Activated CD8-positive, alpha-beta T cell treated with anti-CD3 and anti-CD28 coated beads for 36 hours (primary cell): ENCODE measurements at places on chromosomes 3 and 15.

DNA sequence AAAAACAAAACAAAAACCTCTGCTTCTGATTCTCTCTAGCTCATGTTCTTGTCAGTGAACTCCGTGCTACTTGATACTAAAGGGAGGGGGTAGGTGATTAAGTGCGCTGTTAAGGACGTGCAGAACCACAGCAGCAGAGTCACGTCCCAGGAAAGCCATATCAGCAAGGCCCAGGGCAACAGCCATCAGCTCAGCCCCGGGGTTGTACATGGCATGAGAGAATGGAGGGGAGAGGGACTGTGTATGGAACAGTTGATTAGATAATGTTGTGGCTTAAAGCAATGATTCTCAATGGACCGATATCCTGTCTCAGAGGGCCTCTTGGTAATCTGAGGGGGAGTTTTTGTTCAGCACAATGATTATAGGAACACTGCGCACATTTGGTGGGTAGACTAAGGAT, 27.6 kb downstream of the C2CD4A start:
- DNase-seq: no peak

- no peak for DNase-seq
Measured at GRCh38 chr15:69154078-69154477, 6.4 kb upstream of the GLCE start.

DNA sequence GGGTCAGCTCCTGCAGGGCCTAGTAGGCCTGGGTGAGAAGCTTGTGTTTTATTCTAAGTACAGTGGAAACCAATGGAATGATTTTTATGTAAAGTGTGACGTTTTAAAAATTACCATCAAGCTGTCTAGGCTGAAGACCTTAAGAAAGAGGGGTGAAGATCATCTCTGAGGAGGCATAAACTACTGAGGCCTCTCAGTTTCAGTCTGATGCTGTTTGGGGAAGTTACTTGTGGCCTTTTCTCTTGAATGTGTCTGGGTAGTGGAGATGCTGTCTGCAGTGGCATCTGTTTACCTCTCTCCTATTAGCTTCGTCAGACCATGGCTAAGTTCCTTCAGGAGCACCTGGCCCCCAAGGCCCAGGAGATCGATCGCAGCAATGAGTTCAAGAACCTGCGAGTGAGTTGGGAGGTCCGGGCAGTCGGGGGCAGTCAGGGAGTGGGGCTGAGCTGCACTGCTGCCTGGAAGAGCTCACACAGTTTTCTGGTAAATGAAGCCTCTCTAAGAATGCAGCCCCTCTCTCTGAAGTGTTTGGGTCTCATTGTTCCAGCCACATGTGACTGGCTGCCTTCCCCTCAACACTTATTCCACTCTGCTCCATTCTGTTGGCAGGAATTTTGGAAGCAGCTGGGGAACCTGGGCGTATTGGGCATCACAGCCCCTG, 1.9 kb downstream of the IVD start:
- no peak for DNase-seq

- DNase-seq: no peak
Measured at GRCh38 chr15:56923174-56923591, 4.7 kb downstream of the TCF12 start.
